ENCODE measurements at places on chromosomes 7 and 10.

GRCh38 chr7:138478499-138478908 lies 18.4 kb downstream of the TRIM24 start:
- no peak for DNase-seq

DNA sequence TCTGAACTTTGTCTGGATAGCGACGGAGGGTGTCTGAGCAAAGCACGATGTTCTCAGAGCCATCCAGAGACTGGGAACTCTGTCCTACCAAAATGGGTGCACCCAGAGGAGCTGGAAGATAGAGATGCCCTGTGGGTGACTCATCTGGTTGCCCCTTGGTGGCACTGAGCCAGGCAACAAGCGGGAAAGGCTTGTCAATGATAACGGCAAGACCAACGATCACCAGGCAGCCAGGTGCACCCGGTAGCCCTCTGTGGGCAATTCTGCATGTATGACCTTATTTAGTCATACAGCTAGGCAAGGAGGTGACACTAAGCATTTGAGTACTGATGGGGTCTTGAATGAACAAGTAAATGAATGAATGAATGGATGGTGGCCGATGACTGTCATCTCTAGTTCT lies 2.8 kb upstream of the ELN start:
- DNase-seq: no peak

GRCh38 chr10:9010093-9010492 lies 955.6 kb downstream of the GATA3 start:
- no peak for DNase-seq

DNA sequence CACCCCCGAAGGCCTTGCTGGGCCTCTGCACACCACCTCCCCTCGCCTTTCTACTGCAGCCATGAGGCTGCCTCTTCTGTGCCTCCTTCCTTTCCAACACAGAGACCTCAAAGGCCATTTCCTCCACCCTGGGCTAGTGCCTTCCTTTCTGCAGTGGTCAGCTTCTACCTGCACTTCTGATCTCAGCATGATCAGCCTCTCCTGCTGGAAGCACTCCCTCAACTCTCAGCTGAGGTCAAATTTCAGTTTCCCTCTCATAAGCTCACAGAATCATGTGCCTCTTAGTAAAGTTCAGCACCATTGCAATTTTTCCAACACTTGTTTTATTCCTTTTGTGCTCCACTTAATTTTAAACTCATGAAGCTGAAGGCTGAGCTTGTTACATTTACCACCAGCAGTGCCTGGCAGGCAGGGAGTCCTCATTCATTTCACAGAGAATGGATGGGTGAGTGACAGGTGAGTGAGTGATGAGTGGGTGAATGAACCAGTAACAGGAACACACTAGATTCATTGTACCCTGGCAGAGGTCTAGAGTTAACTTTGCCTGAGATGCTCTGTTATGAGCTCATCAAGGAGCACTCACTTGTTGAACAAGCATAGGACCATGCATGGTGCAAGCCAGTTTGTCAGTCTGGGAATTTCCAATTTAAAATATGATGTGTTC lies 124.0 kb upstream of the PRSS58 start:
- DNase-seq: no peak

GRCh38 chr10:117237401-117237991 lies 3.4 kb upstream of the SLC18A2 start:
- no peak for DNase-seq
